ENCODE measurements at places on chromosomes 7 and 10.

- peak; percentile 99 for DNase-seq
Measured at GRCh38 chr10:98361131-98362025, 53.6 kb downstream of the PYROXD2 start.

- no peak for DNase-seq
Measured at GRCh38 chr10:89330537-89331212, 2.9 kb downstream of the IFIT3 start.

- no peak for DNase-seq
Measured at GRCh38 chr10:64444163-64444562, 923.0 kb downstream of the REEP3 start.

DNA sequence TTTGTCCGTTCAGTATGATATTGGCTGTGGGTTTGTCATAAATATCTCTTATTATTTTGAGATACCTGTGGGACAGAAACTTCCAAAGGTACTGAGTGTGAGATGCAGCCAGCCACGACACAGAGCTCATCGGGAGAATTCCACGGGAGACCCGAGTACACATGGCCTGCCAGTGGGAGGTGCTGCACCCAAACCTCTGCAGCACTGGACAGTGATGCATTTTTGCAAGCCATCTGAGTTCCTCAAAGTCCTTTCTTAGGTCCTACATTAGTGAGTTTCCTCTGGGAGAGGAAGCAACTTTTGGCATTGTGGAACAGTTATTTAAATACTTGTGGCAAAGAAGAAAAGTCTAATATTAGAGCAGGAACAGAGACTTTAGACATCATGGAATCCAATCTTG lies 77.5 kb downstream of the ARID5B start:
- no peak for DNase-seq

DNA sequence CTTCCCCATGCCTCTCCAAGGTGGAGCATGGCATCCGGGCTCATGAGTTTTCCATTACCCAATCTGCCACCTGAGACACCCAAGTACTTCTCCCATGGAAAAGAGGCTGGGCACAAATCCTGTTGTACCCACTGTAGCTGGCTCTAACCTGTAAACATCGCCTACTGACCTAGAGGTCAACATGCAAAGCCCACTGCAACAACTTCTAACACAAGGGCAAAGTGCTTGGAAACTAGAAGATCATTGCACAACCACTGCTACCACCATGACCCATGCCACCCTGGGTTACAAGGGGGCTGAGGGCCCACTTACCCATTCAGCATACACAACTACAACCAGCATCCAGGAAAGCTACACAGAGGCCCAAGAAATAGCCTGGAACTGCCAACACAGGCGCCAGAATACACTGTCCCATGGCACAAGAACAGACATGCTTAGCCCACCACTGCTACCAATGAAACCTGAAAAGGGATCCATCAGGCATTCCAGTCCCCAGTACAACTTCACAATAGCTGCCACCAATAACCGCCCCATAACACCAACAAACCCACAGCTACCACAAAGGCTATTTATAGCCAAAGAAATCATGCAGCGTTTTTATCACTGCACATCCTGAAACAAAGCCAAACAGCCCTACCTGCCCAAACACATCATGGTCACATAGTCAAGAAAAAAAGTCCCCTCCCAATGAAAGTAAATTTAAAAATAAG lies 63.4 kb downstream of the RNF32 start:
- no peak for DNase-seq

- peak; percentile 56 for DNase-seq
Measured at GRCh38 chr10:125027871-125028869, 86.2 kb downstream of the ZRANB1 start.

- DNase-seq, result no peak
Measured at GRCh38 chr10:102281102-102281487, 35.8 kb downstream of the GBF1 start.

DNA sequence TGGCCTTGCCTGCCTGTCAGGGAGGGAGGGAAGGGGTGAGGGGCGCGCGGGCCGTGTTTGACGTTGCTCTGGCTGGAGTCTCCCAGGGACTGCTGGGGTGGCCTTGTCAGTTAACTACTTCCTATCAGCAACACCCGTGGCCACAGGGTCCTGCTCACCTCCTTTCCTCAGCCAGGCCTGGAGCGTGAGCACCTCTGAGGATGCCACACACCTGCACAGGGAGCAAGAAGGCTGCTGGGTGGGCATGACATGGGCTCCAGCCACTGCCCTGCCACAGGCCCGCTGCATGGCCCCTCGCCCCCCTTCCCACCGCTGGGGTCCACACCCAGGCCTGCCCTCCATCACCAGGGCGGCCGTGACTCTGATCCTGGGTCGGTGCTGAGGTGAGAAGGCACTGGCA lies 212.4 kb downstream of the ELFN1 start:
- DNase-seq, result no peak

- DNase-seq, result no peak
Measured at GRCh38 chr7:51189777-51190176, 126.8 kb downstream of the COBL start.

DNA sequence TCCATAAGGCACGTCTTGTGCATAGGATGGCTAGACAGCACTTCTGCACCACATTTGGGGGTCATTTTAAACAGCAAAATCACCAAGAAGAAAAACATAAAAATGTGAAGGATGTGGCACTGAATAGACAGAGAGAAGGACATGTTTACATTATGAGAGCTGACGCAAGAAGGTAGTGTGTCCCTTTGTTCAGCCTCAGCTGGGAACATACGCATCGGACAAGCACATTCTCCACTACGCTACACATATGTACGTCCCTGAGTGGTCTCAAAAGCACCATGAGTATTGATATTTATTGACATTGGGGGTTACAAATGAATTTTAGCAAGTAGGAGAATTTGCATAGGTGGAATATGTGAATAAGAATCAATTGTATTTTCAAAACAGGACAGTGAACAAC lies 20.2 kb downstream of the DDC start:
- DNase-seq, result no peak

DNA sequence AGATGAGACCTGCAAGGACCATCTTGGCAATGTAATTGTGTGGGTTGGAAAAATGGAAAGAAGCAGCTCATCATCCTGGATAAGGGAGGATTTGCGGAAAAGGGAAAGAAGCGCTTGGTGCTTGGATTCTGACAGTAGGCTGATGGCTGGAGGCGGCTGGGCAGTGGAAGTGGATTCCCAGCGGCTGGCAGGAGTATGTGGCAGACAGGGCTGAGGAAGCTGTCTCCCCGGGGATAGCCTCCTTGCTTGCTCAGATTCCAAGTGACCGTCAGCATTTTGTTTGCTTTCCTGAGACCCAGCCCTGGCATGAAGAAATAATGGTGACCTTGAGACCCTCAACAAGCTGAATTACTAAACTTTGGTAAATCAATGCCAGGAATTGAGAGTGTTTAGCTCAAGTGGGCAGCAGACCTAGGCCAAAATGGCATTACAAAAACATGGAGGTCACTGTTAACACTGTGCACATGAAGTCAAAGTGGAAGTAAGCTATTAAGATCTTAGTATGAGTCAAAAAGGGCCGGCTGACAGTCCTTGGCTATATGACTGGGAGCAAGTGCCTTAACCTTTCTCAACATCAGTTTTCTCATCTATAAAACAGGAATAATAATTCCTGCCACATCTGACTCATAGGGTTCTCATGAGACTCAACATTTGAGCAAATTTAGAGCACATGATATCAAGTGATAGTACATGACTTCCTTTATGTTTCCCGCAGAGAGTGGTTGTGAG lies 21.3 kb downstream of the SLC25A28 start:
- DNase-seq, result no peak

DNA sequence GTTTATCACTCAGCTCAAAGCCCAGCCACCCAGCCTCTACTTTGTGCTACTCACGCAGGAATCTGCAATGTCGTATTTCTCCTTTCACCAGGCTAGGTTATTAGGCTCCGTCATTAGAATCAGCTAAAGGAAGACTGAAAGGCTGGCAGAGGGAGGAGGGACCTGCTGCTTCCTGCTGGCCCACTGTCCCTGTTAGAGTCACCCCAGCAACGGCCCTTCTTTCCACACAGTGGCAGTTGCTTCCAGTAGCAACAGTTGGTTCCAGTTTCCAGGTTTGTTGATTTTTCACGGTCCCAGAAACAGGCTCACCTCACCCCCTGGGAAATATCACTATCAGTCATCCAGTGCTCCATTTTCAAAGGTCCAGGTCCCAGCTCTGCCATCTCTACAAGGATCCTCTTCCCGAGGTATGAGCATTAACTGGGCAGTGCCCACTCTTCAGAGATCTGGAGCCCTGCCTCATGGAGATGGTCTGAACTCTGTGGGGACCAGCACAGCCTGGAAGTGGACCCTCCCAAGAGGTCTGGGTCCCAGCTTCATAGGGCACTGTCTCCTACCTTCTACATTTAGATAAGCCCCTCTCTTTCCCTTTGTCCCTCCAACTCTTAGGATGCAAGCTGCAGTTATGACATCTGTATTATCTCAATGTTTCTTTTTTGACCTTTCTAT lies 15.9 kb downstream of the ODAD2 start:
- no peak for DNase-seq

GRCh38 chr10:129187331-129187730 lies 279.7 kb upstream of the MGMT start:
- DNase-seq, result no peak
